ENCODE measurements at places on chromosomes 4 and X. TPM values are rescaled to one million over a fixed set of nuclear protein-coding genes. Genes with fewer than 3 reads are reported as not detected.

DNA sequence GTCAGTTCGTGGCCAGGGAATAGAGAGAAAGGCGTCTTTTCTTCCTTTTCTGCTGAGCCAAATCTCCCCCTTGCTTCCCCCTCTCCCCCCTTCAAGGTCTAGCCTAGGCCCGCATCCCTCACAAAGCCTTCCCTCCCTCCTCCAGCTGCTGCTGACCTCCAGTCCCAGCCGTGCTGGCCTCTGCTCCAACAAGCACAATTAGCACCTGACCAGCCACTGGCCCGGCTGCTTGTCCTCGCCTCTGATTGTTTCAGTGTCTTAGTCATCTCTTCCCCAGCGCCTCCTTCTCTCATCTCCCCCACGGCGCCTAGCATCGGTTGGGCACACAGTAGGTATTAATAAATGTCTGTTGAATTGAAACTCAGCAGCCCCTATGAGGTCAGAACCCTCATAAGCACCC is 4.2 kb downstream of the ELF4 start:
- H3K4me1 ChIP-seq = no peaks in the 10 kb centered on the region
- no peaks in the 10 kb centered on the region for H3K27me3 ChIP-seq
- H3K27ac ChIP-seq = no peak overlapping the region
- DNase-seq = no peak

DNA sequence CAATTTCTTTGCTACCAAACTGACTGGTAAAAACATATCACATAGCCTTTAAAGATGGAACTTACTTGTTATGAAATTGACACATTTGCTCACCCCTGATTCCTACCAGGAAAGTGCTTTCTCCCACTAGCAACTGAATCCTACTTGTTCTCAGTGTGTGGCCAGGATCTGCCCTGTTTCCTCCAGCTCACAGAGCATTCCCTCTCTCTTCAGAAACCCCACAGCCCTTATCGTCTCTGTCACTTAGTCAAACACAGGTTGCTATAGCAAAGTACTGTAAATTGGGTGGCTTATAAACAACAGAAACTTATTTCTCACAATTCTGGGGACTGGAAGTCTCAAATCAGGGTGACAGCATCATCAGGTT is 265.2 kb upstream of the BOD1L1 start:
- no peak overlapping the region for H3K27ac ChIP-seq
- H3K36me3 ChIP-seq = no peaks in the 10 kb centered on the region

GRCh38 chrX:68694435-68695205 is 47.2 kb downstream of the STARD8 start:
- no peaks in the 10 kb centered on the region for H3K4me1 ChIP-seq
- H3K36me3 ChIP-seq = no peaks in the 10 kb centered on the region
- H3K27ac ChIP-seq = no peak overlapping the region
- H3K27me3 ChIP-seq = no peaks in the 10 kb centered on the region
- H3K4me3 ChIP-seq = no peak overlapping the region

DNA sequence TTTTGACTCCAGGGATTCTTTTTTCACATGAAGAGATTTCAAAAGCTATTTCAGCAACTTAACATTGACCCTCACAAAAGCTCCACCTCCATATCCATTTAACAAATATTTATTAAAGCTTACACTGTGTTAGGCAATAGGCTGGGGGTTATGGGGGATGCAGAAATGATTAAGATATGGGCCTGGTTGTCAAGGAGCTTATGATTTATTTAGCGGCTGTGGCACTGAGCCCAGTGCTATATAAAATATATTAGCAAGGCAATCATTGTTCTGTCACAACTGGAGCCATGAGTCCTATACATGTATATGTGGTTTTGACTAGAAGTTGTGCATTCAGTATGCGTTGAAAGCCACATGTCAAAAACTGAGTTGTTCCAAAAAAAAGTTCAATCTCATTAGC is 131.1 kb downstream of the GPC3 start:
- no peaks in the 10 kb centered on the region for H3K36me3 ChIP-seq
- H3K4me1 ChIP-seq = no peaks in the 10 kb centered on the region
- no peak overlapping the region for H3K27ac ChIP-seq
- DNase-seq = no peak

- DNase-seq = no peak
- no peaks in the 10 kb centered on the region for H3K27me3 ChIP-seq
- H3K27ac ChIP-seq = no peak overlapping the region
Observed at GRCh38 chr4:143883529-143883928, 21.8 kb downstream of the GYPE start.

- no peak for DNase-seq
- no peak overlapping the region for H3K4me3 ChIP-seq
- no peaks in the 10 kb centered on the region for H3K36me3 ChIP-seq
- peaks cover 11% of the 10 kb centered on the region for H3K4me1 ChIP-seq
- no peaks in the 10 kb centered on the region for H3K27me3 ChIP-seq
- H3K27ac ChIP-seq = no peak overlapping the region
Observed at GRCh38 chr4:76196376-76196775, 17.2 kb downstream of the SCARB2 start.

DNA sequence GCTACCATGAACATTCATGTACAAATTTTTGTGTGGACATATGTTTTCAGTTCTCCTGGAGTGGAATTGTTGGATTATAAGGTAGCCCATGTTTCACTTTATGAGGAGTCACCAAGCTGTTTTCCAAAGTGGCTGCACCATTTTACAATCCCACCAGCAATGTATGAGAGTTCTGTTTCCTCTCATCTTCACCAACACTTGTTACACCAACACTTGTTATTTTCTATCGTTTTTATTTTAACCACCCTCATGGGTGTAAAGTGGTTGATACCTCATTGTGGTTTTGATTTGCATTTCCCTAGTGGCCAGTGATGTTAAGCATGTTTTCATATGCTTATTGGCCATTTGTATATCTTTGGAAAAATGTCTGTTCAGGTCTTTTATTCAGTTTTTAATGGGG is 4.1 kb downstream of the EXOC1 start:
- H3K27ac ChIP-seq = no peak overlapping the region
- no peaks in the 10 kb centered on the region for H3K27me3 ChIP-seq
- no peaks in the 10 kb centered on the region for H3K4me1 ChIP-seq
- H3K4me3 ChIP-seq = no peak overlapping the region
- no peaks in the 10 kb centered on the region for H3K36me3 ChIP-seq
- no peak for DNase-seq

GRCh38 chr4:25551605-25552004 is 104.0 kb upstream of the SLC34A2 start:
- H3K27ac ChIP-seq = no peak overlapping the region
- no peaks in the 10 kb centered on the region for H3K4me1 ChIP-seq
- H3K36me3 ChIP-seq = no peaks in the 10 kb centered on the region
- H3K4me3 ChIP-seq = no peak overlapping the region
- no peak for DNase-seq
- H3K27me3 ChIP-seq = no peaks in the 10 kb centered on the region

DNA sequence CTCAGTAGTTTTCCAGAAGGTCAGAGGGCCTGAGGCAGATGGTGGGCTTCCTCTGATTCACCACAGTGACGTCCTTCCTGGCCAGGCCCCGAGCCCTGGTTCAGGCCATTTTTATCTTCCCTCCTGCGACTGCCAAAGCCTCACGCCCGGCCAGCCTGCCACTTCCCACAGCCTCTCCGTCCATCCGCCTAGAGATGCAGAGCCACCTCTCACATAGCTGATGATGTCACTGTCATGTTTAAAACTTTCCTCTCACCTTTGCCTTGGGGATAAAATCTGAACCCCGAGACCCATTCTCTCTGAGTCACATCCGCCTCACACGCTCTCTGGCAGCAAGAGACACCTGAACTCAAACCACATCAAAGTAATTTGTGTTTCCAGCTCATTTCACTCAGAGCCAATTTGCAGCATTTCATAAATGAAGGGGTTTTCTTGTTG is 175.3 kb downstream of the QDPR start:
- H3K36me3 ChIP-seq = no peaks in the 10 kb centered on the region
- H3K27me3 ChIP-seq = peaks cover 6% of the 10 kb centered on the region
- H3K4me3 ChIP-seq = peak overlapping the region; percentile 15
- no peak overlapping the region for H3K27ac ChIP-seq
- H3K4me1 ChIP-seq = peaks cover 21% of the 10 kb centered on the region
- DNase-seq = peak; percentile 78

DNA sequence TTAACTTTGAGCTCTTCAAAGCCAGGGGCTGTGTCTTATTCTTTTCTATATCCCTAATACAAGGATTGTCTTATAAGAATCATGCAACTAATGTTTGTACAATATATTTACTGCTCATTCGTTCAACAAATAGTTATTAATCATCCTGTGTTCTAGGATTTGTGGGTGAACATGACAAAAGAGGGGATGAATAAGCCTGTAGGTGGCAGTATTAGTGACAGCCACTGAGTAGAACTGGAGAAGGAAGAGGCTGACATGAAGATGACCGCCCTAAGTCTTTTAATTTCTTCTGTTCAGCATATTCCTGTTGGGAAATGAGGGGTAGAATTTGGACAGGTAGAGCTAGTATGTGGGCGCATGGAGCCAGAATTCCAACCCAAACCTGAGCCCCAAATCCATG is 11.9 kb upstream of the LINC00632 start:
- no peak overlapping the region for H3K4me3 ChIP-seq
- H3K4me1 ChIP-seq = no peaks in the 10 kb centered on the region
- DNase-seq = no peak
- H3K27ac ChIP-seq = no peak overlapping the region
- no peaks in the 10 kb centered on the region for H3K27me3 ChIP-seq

GRCh38 chr4:82430964-82431745 is 765 bp downstream of the ENOPH1 start:
- H3K4me3 ChIP-seq = peak overlapping the region; percentile 95

GRCh38 chrX:50115973-50116372 is 84.8 kb downstream of the AKAP4 start:
- H3K4me3 ChIP-seq = no peak overlapping the region
- H3K27ac ChIP-seq = no peak overlapping the region

- no peaks in the 10 kb centered on the region for H3K36me3 ChIP-seq
- H3K4me3 ChIP-seq = no peak overlapping the region
- no peaks in the 10 kb centered on the region for H3K27me3 ChIP-seq
- no peaks in the 10 kb centered on the region for H3K4me1 ChIP-seq
Observed at GRCh38 chrX:55841962-55842752, 124.6 kb downstream of the RRAGB start.

DNA sequence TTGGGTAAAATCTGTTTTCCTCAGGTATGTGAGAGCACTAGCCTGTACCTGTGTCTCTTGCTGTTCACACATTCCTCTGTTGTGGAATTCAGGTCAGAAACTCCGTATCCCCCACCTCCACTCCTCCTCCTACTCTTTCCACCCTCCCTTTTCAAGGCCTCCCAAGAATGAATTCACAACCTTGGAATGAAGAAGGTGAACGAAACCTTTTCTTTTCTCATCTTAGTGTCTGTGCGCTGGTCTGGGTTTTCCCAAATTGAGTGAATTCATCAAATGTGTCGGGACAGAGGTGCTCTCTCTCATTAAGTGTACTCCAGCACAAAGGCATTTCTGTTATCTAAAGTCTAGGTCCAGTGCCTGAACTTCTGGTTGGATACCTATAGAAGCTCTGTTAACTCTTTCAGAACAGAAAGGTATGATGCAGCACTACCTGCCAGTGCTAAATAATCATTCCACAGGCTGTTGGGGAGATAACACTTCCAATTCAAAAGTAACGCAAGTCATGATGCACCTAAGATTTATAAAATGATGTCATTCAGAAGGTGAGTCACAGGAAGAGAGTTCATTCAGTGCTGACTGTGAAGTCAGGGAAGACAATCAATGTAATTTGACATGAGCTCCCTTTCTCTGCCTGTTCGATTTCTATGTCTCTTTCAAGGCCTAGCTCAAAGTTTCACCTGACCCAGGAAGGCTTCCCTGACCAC is 41.9 kb downstream of the COL4A6 start:
- H3K4me3 ChIP-seq = peak overlapping the region; percentile 41
- H3K4me1 ChIP-seq = peaks cover 59% of the 10 kb centered on the region
- peak; percentile 47 for DNase-seq
- H3K27ac ChIP-seq = peak overlapping the region; percentile 65
- no peaks in the 10 kb centered on the region for H3K27me3 ChIP-seq

- no peaks in the 10 kb centered on the region for H3K36me3 ChIP-seq
- H3K4me1 ChIP-seq = no peaks in the 10 kb centered on the region
- H3K27ac ChIP-seq = no peak overlapping the region
- H3K27me3 ChIP-seq = no peaks in the 10 kb centered on the region
- H3K4me3 ChIP-seq = no peak overlapping the region
Observed at GRCh38 chr4:23547096-23547495, 342.8 kb downstream of the PPARGC1A start.

GRCh38 chr4:93791570-93792195 is 36.9 kb upstream of the ATOH1 start:
- peak; percentile 55 for DNase-seq
- H3K4me1 ChIP-seq = no peaks in the 10 kb centered on the region
- H3K27ac ChIP-seq = no peak overlapping the region
- H3K4me3 ChIP-seq = no peak overlapping the region
- H3K36me3 ChIP-seq = no peaks in the 10 kb centered on the region

DNA sequence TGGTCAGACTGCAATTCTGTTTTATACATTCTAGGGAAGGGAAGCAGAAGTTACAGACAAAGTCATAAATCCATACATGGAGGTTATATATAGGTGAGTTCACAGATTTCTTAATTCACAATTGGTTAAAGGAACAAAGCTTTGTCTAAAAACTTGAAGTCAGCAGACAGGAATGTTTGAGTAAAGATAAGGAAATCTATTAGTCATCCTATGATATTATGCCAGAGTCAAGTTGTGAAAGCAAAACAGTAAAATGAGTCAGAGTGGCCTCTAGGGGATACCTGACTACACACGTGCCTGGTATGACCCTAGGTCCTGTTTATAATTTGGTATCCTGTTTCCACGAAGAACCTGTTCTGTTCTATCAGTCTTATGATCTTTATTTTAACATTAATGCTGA is 31.5 kb downstream of the ACTRT1 start:
- no peak overlapping the region for H3K4me3 ChIP-seq
- no peaks in the 10 kb centered on the region for H3K36me3 ChIP-seq
- no peaks in the 10 kb centered on the region for H3K4me1 ChIP-seq
- DNase-seq = no peak
- no peaks in the 10 kb centered on the region for H3K27me3 ChIP-seq
- H3K27ac ChIP-seq = no peak overlapping the region

DNA sequence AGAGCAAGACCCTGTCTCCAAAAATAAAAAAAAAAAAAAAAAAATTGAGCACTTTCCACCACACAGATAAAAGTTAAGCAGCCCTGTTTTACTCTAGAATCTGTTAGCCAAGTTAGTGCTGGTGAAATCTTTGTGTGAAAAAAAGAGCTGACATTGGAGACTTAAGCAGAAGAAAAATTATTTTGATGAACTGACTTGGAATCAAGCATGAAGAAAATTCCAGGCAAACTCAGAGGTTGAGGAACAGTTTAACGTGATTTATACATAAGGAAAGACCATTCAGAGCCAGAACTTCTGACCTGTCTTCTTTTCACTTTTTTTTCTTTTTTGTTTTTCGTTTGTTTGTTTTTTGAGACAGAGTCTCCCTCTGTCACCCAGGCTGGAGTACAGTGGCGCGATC is 79.6 kb upstream of the RBPJ start:
- no peak overlapping the region for H3K27ac ChIP-seq
- H3K27me3 ChIP-seq = no peaks in the 10 kb centered on the region

- no peaks in the 10 kb centered on the region for H3K36me3 ChIP-seq
- no peak overlapping the region for H3K4me3 ChIP-seq
- H3K27ac ChIP-seq = no peak overlapping the region
- no peaks in the 10 kb centered on the region for H3K4me1 ChIP-seq
Observed at GRCh38 chrX:9788911-9789310, 2.7 kb downstream of the SHROOM2 start.

The NPNT gene
- total RNA-seq = 15.8 TPM

The TMSB4X gene
- 407 TPM for total RNA-seq

The MAD2L1 gene
- 92.9 TPM for total RNA-seq

The P2RY4 gene
- total RNA-seq = not detected

The MRFAP1 gene
- total RNA-seq = 313 TPM

The EPGN gene
- 1.5 TPM for total RNA-seq

The XPNPEP2 gene
- not detected for total RNA-seq

The GAGE13 gene
- not detected for total RNA-seq

The UGT2B10 gene
- total RNA-seq = 0.27 TPM

The CPLX1 gene
- total RNA-seq = 14.5 TPM

The PRKG2 gene
- total RNA-seq = 2.1 TPM
